ENCODE measurements at places on chromosomes 6 and 20.

- no peak for DNase-seq
Observed at GRCh38 chr6:2266031-2266795, 20.8 kb upstream of the GMDS start.

- DNase-seq = no peak
Observed at GRCh38 chr20:5991623-5992441, 41.4 kb downstream of the MCM8 start.

- DNase-seq = no peak
Observed at GRCh38 chr6:36138667-36139066, 8.4 kb downstream of the MAPK13 start.

GRCh38 chr6:31622684-31623091 lies 2.2 kb downstream of the PRRC2A start:
- no peak for DNase-seq

- no peak for DNase-seq
Observed at GRCh38 chr20:22338140-22338708, 246.1 kb downstream of the FOXA2 start.

DNA sequence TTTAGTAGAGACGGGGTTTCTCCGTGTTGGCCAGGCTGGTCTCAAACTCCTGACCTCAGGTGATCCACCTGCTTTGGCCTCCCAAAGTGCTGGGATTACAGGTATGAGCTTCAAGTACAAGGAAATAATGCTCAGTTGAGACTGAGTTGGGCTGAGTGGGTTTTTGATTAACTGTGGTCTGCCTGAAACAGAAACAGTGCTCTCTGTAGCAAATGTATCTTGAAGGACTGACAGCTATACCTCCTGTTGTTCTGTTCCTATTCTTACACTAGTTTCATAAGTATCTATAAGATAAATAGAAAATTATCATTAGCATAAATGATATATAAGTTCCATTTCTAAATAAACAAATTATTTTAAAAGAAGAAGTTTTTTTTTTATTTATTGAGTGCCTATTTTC lies 142.8 kb upstream of the PTPRK start:
- DNase-seq = no peak
